B cell (primary cell): ENCODE measurements at places on chromosomes 2 and 18. TPM values are rescaled to one million over a fixed set of nuclear protein-coding genes. Genes with fewer than 3 reads are reported as not detected.

DNA sequence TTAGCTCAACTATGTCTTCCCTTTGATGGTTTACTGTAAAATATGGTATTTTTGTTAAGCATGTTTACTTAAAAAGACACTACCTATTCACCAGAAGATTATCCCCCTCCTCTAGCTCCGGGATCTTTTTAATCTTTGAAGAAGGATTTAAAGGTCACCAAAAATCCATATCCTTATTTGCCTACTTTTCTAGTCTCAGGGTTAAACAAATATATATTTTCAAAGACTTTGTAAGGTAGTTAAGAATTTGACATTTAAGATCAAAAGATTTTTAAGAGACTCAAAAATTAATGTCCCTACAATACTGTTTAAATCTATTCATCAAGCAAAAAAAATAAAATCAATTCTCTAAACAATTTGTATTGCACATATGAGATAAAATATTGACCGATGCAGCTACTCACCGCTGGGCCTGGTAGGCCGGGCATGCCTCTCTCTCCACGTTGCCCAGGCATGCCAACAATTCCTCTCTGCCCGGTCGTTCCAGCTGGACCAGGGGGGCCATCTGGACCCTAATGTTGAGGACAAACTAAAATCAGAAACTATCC, 76.1 kb downstream of the COL3A1 start:
- no peaks in the 10 kb centered on the region for H3K27me3 ChIP-seq
- no peak overlapping the region for H3K27ac ChIP-seq
- no peak for DNase-seq
- no peaks in the 10 kb centered on the region for H3K4me1 ChIP-seq

DNA sequence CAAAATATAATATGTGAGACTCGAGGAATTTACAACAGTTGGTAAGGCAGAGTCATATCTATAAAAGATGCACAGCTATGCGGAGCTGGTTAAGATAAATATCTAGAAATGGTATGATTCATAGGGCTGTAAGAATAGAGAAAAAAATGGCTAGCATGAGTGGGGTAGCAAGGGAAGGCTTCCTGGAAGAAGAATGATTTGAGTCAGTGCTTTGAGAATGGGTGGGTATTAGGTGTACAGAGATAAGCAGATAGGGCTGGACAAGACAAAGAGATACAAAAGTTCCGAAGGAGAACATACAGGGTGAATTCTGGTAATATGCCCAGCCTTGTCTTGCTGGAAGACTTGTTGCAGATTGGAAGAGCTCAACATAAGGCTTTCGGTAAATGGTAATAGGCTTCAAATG, 291.5 kb upstream of the CCDC68 start:
- H3K4me3 ChIP-seq = no peak overlapping the region
- no peaks in the 10 kb centered on the region for H3K27me3 ChIP-seq
- H3K27ac ChIP-seq = peak overlapping the region; percentile 76
- DNase-seq = no peak
- peaks cover 13% of the 10 kb centered on the region for H3K36me3 ChIP-seq

DNA sequence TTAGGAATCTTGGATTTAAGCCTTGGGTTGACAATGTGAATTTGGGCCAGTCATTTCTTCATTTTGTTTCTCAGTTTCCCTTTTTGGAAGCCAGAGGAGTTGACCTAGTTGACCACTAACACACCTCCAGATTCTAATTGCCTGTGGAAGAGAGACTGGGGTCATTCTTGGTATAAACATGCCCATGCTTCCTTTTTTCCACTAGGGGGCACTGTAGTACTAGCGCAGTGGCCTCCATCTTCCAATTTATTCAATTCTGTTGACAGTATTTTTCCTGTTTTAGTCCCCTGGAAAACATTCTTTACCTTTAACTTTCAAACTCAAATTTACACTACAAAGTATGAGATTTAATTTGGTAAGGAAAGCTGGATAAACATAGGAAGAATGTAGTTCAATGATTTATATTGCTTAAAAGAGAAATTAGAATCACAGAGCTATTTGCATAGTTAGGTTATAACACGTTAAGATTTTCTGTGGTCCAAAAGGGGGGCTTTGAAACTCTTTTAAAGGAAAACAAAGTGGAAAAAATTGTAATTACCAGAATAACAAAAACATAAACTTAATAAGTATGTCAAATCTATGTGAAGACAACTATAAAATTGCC, 57.5 kb upstream of the AGPS start:
- H3K27ac ChIP-seq = no peak overlapping the region
- peak; percentile 65 for DNase-seq
- no peaks in the 10 kb centered on the region for H3K36me3 ChIP-seq
- H3K4me3 ChIP-seq = no peak overlapping the region
- no peaks in the 10 kb centered on the region for H3K27me3 ChIP-seq

DNA sequence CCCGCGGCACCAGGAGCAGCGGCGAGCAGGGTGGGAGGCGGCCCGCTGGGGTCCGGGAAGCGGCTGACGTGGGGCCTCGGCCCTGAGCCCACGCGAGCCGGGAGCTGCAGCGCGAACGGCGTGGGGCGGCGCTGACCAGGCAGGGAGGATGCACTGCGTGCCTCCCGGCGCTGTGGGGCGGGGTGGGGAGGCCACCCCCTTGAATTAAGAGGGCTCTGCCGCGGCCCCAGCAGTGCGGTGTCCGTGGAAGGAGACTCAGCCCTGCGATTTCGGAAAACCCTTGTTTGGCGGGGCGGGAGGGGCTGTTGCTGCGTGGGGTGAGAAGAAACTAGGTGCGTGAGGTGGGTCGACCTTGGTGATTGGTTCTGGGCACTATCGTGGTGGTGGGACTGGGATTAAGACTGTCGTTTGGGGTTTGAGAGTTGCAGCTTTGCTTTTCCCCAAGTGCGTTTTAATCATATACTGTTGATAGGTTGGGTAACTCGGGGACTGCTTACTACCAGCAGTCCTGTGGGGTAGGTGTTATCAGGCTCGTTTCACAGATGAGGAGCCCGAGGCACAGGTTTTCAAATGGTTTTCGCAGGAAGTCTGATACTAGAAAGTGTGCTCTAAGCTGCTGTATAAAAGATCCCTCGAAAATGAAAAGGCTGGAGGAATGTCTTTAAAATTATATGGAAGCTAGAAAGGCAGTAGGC, 722 bp downstream of the ACSL3 start:
- H3K36me3 ChIP-seq = no peaks in the 10 kb centered on the region
- no peaks in the 10 kb centered on the region for H3K27me3 ChIP-seq
- peaks cover 20% of the 10 kb centered on the region for H3K4me1 ChIP-seq
- H3K27ac ChIP-seq = peak overlapping the region; percentile 5
- DNase-seq = no peak

GRCh38 chr2:142987044-142987443, 109.6 kb downstream of the KYNU start:
- DNase-seq = no peak
- H3K36me3 ChIP-seq = peaks cover 4% of the 10 kb centered on the region
- peaks cover 6% of the 10 kb centered on the region for H3K4me1 ChIP-seq
- H3K27ac ChIP-seq = no peak overlapping the region
- H3K4me3 ChIP-seq = no peak overlapping the region

DNA sequence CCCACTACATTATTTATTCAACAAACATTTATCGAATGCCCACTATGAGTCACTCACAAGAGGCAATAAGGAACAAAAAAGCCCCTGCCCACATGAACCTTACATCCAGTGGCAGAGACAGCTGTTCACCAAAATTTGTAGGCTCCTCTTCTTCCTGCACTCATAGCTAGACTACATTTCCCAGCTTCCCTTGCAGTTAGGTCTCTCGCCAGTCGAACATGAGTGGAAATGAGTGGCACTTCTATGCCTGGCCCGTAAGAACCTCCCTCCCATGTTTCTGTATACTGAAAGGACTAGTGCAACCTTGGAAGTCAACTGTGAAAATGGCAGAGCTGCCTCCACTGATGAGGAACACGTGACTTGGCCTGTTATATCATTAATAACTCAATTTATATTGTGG, 19.4 kb upstream of the NCOA1 start:
- no peaks in the 10 kb centered on the region for H3K4me1 ChIP-seq
- no peak overlapping the region for H3K4me3 ChIP-seq
- no peaks in the 10 kb centered on the region for H3K36me3 ChIP-seq
- H3K27ac ChIP-seq = no peak overlapping the region

DNA sequence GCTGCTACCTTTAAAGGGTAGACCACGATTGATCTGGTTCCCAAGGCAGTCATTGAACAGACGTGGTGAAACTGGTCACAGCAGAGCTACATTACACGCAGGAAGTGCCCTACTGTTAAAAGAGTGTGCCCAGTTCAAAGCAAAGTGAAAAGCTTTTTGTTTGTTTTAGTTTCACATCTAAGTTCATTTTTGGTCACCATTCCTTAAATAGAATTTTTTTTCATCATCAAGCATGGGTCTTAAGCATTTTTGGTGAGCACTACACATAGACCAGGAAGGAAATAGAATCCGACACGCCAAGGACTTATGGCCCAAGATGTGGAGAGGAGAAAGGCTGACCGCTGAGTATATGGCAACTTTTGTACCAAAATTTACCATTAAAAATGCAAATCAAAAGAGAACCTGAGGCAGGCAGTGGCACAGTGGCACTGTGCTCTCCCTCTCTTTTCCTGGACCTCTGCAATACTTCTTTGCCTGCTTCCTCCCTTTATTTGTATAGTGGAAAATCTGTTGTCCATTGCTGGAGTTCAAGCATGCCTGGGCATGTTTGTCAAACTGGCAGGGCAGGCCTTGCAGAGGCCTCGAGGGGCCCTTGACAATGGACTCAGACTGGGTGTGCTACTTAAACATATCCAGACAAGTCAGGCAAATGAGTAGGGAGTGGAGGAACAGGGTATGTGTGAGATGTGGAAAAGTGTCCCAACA, 42.6 kb upstream of the HNRNPA3 start:
- H3K4me1 ChIP-seq = peaks cover 21% of the 10 kb centered on the region
- H3K36me3 ChIP-seq = no peaks in the 10 kb centered on the region
- no peak overlapping the region for H3K27ac ChIP-seq
- no peaks in the 10 kb centered on the region for H3K27me3 ChIP-seq

DNA sequence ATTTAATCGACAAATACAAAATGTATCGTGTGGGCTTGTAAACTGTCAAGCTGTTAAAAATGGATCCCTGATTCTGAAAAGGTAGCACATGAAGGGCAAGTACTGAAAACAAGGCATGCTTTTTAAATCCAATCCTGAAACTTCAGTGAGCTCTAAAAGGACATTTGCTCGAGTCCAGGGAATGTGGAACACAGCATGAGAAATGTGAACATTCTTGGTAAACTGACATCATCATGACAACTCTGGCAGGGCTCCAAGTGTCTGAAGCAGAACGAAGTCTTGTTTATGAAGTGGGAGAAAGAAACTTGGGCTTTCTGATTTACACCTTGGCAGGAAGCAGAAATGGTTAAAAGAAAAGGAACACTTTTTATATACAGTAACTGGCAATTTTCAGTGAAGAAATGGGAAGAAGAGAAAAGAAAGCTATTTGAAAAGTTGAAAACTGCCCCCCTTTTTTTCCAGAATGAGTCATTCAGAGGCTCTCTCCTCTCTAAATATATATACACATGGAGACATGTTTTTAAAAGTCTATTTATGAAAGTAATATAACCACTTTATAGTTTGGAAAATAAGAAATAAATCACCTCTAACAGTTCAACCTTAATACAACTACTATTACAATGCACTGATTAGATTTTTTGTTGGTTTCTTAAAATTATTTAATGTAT, 120.8 kb downstream of the GAREM1 start:
- H3K27me3 ChIP-seq = no peaks in the 10 kb centered on the region
- no peaks in the 10 kb centered on the region for H3K4me1 ChIP-seq
- DNase-seq = no peak
- H3K36me3 ChIP-seq = no peaks in the 10 kb centered on the region
- H3K27ac ChIP-seq = no peak overlapping the region

DNA sequence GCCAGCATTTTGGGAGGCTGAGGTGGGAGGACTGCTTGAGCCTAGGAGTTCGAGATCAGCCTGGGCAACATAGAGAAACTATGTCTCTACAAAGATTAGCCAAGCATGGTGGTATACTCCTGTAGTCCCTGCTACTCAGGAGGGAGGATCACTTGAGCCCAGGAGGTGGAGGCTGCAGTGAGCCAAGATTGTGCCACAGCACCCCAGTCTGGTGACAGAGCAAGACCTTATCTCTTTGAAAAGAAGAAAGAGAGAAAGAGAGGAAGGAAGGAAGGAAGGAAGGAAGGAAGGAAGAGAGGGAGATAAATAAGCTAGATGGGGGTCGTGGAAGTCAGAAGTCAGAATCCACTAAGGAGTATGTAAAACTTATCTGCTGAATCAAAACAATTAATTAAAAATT, 16.2 kb downstream of the GPR75 start:
- no peaks in the 10 kb centered on the region for H3K4me1 ChIP-seq
- H3K36me3 ChIP-seq = no peaks in the 10 kb centered on the region
- no peak for DNase-seq
- no peak overlapping the region for H3K4me3 ChIP-seq
- H3K27me3 ChIP-seq = no peaks in the 10 kb centered on the region
- H3K27ac ChIP-seq = no peak overlapping the region

DNA sequence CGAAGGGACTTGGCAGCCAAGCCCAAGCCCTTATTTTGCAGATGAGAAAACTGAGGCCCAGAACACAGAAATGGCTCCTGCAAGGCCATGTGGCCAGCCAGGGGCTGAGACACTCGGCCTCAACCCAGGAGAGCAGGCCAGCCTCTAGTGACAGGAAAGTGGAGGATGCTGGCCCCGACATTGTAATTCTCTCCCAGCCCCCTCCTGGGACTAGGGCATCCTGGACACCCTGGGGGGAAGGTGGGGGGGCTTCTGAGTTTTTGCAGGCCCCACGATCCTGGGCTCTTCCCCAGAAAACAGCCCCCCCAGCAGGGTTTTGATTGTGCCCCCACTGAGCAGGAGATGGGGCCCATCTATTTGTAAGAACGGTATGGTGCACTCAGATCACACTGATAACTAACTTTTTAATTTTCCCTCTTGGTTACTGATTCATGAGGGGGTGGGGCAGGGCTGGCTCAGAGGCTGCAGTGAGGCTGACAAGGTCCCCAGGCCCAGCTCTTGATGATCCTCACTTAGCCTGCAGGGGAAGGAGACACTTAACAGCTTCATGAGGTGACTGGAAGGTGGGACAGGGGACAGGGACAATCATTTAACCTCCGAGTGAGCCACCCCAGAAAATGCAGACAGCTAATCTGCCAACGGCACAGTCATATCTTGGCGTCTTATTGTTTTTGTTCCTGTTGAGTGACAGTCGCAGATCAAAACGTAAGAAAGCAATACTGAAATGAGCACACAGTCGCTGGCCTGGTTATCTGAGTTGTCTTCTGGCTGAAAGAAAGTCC, 18.9 kb downstream of the SMAD7 start:
- no peak overlapping the region for H3K4me3 ChIP-seq
- H3K36me3 ChIP-seq = no peaks in the 10 kb centered on the region
- DNase-seq = peak; percentile 41
- no peaks in the 10 kb centered on the region for H3K27me3 ChIP-seq

The PPP1CB gene
- 152 and 161 TPM in 2 replicates for total RNA-seq

The CCDC150 gene
- total RNA-seq = 4.9 and 5.0 TPM in 2 replicates

The MLPH gene
- not detected in 2 replicates for total RNA-seq

The SPC25 gene
- total RNA-seq = 0.22 and 0.64 TPM in 2 replicates
